ENCODE measurements at places on chromosomes 16 and 17.
A peak's percentile ranks its signal among the peaks of the same experiment; 100 is the strongest.

DNA sequence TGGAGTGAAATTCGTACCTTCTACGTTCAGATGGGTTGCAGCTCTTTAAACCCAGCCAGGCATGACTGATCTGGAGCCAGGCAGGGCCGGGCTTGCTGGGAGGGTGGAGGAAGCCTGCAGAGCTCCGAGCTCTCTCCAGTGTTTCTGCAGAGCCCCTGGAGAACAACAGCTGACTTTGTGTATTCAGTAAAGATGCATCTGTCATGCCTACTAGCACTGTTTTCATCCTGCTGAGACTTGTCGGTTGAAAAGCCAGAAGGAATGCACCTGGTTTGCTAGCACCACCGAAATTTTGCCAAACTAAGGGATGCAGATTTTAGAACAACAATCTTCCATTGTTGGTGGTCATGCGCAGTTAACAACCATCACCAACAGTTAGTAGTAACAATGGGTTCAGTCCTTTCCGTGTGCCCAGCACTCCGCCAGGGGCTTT is 22.4 kb upstream of the SCNN1B start:
- DNase-seq, result no peak

DNA sequence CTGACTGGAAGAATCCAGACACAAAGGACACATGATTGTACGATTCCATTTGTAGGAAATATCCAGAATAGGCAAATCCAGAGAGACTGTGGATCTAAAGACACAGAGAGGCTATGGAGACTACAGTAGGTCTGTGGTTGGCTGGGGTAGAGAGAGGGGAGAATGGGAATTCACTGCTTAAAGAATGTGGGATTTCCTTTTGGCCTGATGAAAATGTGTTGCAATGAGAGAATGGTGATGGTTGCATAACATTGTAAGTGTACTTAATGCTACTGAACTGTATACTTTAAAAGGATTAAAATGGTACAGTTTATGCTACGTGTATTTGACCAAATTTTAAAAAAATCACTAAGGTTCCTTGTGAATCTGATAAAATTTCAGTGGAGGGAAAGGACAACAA is 62.1 kb downstream of the GPRC5B start:
- DNase-seq, result no peak

DNA sequence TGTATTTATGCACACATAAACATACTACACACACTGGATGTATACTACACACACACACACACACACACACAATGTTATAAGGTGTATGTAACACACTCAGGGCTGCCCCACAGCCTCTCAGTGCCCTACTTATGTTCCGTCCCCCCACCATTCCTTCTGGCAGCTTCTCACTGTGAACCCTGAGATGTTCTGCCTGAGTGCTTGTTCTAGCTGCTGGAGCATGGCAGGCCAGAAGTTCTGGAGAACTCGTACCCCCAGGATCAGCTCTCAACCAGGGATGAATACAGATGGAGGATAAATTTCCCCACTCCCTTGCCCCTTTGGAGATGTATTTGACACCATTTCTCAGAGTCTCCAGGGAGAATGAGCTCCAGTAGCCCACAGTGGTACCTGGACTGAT is 76.4 kb downstream of the CDH13 start:
- no peak for DNase-seq

- DNase-seq, result peak; percentile 11
Measured at GRCh38 chr17:55233840-55234239, 30.9 kb upstream of the HLF start.

DNA sequence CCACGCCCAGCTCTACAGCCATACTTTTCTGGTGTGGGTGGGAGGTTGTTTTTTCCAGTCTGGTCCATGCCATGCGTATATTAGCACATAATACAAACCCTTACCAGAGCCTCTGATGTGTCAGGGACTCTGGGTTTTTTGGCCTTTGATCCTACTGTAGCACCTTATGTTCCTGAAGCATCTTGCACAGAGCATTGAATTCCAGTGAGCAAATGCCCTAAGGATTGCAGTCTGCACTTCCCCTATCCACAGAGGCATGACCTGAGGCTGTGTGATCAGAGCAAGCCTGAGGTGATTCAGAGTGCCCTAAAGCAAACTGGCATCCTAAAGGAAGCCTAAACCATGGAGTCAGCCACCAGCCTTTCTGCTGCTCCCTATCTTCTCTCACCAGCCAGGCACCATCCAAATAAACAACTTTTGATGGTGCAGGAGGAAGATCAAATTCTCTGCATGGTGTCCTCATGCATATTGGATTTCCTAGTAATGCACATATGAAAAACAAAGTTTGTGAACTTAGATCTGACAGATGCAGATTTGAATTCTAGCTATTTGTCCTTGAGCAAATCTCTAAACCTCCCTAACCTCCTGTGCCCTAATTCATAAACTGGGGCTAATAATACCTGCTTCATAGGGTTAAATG is 41.2 kb upstream of the HAS3 start:
- DNase-seq, result peak; percentile 96

- no peak for DNase-seq
Measured at GRCh38 chr17:82813299-82814051, 26.3 kb downstream of the ZNF750 start.

DNA sequence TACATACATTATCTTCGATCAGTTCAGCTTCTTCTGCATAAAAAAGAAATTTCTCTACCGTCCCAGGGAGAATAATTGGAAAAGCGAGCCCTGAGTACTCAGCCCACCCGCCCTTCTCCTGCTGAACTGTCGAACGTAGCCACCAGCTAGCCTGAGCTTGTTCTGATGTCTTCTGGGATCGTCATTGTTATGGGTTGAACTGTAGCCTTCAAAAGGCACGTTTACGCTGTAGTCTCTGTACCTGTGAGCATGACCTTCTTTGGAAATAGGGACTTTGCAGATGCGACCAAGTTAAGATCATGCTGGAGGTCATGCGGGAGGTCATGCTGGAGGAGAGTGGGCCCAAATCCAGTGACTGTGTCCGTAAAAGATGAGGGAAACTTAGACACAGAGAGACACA is 86.2 kb downstream of the CMIP start:
- no peak for DNase-seq

DNA sequence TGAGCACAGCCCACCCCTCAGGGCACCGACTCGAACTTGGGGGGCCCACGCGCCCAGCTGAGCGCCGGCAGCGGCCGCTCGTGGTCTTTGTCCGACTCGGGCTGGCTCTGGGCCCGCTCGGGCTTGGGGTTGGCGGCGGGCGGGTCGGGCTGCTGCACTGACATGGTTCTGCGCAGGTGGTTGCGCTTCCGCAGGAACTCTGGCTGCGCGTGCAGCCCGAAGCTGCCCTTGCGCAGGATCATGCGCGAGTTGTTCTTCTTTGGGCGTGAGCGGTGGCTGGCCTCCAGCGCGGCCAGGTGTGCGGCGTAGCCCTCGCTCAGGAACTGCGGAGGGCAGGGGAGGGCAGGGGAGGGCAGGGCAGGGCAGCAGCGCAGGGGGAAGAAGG is 11.1 kb downstream of the PIMREG start:
- DNase-seq, result no peak

DNA sequence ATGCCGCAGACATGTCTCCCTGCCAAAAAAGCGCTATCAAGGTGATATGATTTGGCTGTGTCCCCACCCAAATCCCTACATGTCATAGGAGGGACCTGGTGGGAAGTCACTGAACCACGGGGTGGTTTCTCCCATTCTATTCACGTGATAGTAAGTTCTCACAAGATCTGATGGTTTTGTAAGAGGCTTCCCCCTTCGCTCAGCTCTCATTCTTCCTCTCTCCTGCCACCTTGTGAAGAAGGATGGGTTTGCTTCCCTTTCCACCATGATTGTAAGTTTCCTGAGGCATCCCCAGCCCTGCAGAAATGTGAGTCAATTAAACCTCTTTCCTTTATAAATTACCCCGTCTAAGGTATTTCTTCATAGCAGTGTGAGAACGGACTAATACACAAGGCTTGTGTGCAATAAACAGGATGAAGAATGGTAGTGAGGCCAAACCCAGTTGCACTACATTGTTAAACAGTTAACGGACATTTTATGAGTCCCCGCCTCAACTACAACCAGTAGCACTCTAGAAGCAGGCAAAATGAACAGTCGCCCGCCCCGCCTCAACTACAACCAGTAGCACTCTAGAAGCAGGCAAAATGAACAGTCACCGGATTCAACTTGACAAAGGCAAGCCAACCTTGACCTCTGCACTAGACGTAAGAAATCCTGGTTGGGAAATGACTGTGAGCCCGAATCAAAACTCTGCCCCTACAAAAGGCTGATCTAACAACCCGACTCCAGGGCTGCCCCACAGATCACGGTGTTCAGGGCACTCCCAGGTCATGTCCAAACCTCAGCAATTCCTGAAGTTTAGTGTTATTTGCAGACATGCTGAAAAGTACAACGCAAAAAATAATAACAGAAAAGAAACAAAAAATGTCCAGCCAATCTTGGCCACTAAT is 26.3 kb downstream of the VPS53 start:
- peak; percentile 46 for DNase-seq

GRCh38 chr17:45050481-45051059 is 862 bp downstream of the DCAKD start:
- peak; percentile 65 for DNase-seq

GRCh38 chr16:56450275-56450985 is 702 bp downstream of the NUDT21 start:
- peak; percentile 49 for DNase-seq

DNA sequence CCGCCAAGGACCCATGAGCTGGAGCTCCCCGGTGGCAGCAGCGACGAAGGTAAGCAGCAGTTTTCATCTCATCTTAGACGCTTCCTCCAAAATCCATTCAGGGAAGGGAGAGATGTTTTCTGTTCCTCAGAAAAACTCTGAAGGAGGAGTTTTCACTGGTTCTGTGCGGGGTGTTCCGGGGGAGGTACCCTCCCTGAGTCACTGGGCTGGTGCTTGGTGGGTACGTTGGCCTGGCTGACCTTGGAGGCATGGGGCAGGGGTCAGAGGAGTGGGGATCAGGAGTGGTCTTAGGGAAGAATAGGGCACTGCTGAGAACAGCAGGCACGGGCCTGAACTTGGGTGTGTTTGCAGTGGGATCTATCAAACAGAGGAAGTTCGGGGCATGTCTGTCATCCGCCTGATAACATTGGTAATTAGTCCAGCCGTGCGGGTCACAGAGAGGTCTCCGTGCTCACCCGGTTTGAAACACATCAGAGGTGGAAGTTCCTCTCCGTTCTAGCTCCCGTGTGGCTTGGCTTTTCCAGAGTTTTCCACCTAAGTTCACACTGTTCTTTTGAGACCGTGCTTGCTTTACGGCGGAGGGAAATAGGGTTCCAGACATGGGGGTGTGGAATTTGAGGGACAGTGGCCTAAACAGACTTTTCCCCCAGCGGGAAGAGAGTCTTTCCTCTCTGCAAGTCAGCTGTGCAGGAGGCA is 59.6 kb upstream of the CIBAR2 start:
- peak; percentile 58 for DNase-seq

DNA sequence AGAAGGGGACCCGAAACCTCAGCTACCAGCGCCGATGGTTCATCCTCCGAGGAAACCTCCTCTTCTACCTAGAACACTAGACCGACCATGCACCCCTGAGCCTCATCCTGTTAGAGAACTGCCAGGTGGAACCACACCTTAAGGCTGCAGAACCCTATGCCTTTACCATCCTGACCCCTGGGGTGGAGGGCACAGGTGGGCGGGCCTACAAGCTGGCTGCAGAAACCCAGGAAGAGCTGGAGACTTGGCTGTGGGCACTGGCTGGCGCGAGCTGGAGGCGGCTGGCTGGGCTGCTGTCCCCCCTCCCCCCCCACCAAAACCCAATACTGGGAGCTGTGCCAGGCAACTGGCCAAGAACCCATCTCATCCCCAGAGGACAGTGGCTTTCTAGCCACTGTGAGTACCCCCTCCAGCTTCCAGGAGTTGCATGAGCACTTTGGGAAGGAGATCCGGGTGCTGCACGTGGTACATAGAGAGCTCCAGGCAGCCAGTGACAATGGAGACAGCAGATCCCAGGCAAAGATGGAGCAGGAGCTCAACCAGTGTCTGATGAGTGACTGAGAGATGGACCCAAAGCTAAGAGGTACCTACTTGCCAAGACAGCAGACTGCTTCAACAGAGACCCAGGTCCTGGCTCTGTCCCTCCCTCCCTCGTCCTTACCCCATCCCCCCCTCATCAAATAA is 1.4 kb upstream of the CD2BP2 start:
- no peak for DNase-seq

- no peak for DNase-seq
Measured at GRCh38 chr16:84071121-84071520, 28.5 kb upstream of the SLC38A8 start.

- DNase-seq, result no peak
Measured at GRCh38 chr17:14341866-14342265, 41.0 kb downstream of the HS3ST3B1 start.

GRCh38 chr17:65742403-65743307 is 181.2 kb upstream of the AXIN2 start:
- peak; percentile 92 for DNase-seq

DNA sequence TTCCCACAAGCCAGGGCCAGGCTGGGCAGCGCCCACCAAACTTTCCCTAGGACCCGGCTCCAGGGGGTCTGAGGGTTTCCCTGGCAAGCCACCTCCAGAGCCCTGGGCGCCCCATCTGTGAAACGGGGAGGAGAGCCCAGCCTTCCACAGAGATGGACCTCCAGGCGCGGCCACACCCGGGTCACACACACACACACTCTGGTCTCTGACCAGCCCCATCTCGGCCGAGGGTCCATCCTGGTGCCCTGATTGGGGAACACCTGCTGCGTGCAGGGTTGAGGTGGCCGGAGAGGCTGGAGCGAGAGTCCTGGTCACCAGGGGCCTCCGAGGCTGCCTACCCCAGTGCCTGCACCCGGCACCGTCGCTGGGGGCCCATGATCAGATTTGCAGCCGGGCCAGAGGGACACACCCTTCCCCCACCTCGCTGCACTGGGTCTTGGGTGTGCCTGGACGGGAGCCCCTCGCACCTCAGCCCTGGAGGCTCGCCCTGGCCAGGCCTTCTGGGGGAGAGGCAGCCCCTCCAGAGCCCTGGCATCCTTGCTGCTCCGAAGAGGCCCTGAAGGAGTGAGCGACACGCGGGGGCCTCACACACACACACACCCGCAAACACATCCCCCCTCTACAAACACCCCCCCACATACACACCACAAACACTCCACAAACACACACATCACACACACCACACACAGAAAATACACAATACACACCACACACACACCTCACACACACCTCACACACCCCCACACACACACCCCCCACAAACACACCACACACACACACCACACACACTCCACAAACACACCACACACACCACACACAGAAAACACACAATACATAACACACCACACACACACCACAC is 29.7 kb downstream of the SLC25A10 start:
- peak; percentile 33 for DNase-seq

GRCh38 chr16:2587891-2588565 is 50.2 kb downstream of the PDPK1 start:
- DNase-seq, result no peak

DNA sequence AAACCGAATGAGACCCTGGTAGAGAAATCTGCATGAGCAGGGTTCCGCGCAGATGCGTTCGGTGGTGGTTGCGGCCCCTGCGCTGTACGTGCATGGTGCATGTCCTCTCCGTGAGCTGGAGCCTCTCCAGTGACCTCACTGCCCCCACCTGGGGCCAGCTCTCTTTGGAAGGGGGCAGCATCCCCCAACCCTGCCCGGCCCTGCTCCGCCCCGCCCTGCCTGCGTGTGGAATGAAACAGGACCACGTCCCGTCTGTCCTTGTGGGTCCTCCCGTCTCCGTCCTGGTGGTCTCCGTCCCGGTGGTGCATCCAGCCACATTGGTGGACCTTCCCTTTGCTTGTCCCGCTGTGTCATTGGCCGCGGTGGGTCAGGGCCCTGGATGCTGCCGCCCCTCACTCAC is 84.9 kb downstream of the AMFR start:
- DNase-seq, result no peak

GRCh38 chr17:75779250-75779986 is 5.2 kb upstream of the UNK start:
- peak; percentile 100 for DNase-seq

- peak; percentile 34 for DNase-seq
Measured at GRCh38 chr16:3999479-4000325, 116.5 kb downstream of the ADCY9 start.
